Activated T-cell treated with anti-CD3 and anti-CD28 coated beads, Interleukin-2, amount 50 U/mL, for 72 hours (primary cell): ENCODE measurements at places on chromosomes 4 and X. TPM values are rescaled to one million over a fixed set of nuclear protein-coding genes. Genes with fewer than 3 reads are reported as not detected.

GLRA3 gene
- not detected for total RNA-seq

CLCN4 gene
- 0.19 TPM for total RNA-seq

- DNase-seq, result no peak
These were observed 84.5 kb downstream of the GATB start for GRCh38 chr4:151676301-151676700.

- DNase-seq, result peak; percentile 64
These were observed 104.9 kb upstream of the PSAPL1 start for GRCh38 chr4:7539659-7540058.

ETDB gene
- not detected for total RNA-seq

GRCh38 chrX:38044701-38045100, 38.3 kb downstream of the SYTL5 start:
- no peak for DNase-seq

ACE2 gene
- total RNA-seq, result 0.16 TPM

DNA sequence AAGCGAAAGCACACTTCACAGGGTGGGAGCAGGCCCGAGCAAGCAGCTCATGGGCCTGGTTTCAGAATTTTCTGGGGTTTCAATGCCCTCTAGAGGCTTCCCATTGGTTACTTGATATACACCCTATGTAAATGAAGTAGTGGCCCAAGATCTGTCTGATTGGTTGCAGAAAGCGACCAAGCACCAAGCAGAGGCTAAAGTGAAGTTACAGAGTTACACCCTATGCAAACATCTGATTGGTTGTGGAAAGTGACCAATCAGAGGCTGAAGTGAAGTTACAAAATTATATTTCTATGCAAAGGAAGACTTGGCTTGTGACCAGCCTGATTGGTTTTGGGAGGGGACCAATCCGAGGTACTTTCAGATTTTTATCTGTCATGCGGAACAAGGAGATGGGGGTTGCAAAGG, 8.2 kb downstream of the FHIP1A start:
- no peak for DNase-seq

DNA sequence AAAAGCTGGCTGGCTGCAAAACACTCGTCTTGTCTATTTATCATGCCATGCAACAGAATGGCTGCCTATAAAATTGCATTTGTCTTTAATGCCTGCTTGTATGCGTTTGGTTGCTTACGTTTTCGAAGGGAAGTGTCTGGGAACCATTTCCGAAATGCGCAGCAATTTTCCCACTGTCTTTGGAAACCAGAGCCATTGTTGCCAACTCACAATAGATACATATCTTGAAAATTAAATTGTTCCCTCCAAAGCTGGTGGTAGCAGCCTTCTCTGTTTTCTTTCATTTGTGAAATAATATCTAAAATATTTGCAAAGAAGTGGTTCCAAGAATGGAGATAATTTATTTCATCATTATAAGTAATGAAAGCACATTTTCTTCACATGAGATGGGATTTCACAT, 53.4 kb downstream of the MAMLD1 start:
- no peak for DNase-seq

- peak; percentile 53 for DNase-seq
These were observed 8.1 kb downstream of the SH3BP2 start for GRCh38 chr4:2800691-2801596.

GRCh38 chrX:99301990-99302389, 1108.1 kb downstream of the PCDH19 start:
- DNase-seq, result no peak

GRCh38 chrX:13248867-13249486, 70.9 kb downstream of the ATXN3L start:
- DNase-seq, result no peak

ERAS gene
- 0.31 TPM for total RNA-seq

DNA sequence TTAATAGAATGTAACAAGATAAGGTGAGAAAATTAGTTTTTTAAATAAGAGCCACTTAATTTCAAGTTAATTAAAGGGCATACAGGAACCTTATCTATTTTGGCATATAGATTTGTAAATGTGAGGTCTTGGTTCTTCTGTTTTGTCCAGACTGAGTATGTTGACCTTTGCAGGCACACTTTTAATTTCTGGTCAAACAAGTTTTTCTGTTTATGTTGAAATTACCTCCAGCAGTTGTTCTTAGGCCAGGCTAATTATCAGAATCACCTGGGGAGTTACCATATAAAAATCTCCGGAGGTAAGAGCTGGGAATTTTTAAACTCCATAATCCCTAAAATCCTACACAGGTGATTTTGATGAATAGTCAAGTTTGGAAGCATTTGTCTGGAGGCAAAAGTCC, 227.4 kb upstream of the ANKRD50 start:
- DNase-seq, result no peak

GRCh38 chr4:78610546-78611214, 59.1 kb downstream of the ANXA3 start:
- DNase-seq, result no peak

- no peak for DNase-seq
These were observed 85.9 kb downstream of the MAOA start for GRCh38 chrX:43741843-43742573.

GRCh38 chr4:150321113-150321512, 242.9 kb downstream of the DCLK2 start:
- no peak for DNase-seq

KLB gene
- total RNA-seq, result not detected

DNA sequence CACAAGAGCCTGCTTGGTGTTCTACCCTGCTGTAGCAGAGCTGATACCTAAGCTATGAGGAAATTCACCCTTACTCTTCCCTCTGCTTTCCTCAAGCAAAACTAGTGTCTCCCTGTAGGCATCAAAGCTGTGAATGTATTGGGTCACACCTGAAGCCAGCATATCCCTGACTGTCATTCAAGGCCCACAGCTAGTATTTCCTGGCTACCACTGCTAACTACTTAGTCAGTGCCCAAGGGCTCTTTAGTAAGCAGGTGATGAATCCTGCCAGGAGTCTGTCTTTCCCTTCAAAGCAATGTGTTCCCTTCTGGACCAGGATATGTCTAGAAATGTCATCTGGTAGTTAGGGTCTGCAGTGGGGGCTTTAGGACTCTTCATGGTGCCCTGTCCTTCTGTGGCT, 125.7 kb downstream of the RPA4 start:
- no peak for DNase-seq

GRCh38 chrX:99782516-99783040, 627.5 kb downstream of the PCDH19 start:
- DNase-seq, result no peak

- no peak for DNase-seq
These were observed 94.9 kb downstream of the HDAC8 start for GRCh38 chrX:72477781-72478181.

- DNase-seq, result no peak
These were observed 650.7 kb upstream of the GALNTL6 start for GRCh38 chr4:171162478-171162877.

DNA sequence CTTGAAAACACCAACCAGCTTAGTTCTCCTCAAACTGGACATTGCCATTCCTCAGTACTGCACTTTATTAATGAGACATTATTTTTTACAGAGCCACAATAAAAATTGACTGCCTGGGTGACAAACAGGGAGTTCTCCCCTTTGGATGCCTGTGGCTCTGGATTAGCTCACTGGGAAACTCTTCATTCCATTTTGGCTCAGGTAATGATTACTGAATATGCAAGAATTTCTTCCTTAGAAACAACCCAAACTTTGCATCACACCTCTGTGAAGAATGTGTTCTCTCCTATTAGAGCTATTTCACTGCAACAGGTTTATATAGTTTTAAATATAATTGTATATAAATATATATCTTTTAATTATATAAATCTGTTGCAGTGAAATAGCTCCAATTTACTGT, 2065.8 kb downstream of the ARAP2 start:
- DNase-seq, result no peak

NDST3 gene
- not detected for total RNA-seq

GRCh38 chr4:99154658-99155342, 10.7 kb upstream of the ADH4 start:
- DNase-seq, result no peak

- no peak for DNase-seq
These were observed 819.3 kb upstream of the FRG1 start for GRCh38 chr4:189121336-189121735.

- DNase-seq, result peak; percentile 7
These were observed 137.7 kb upstream of the ZIC3 start for GRCh38 chrX:137428221-137428661.

FAM47A gene
- total RNA-seq, result not detected

DNA sequence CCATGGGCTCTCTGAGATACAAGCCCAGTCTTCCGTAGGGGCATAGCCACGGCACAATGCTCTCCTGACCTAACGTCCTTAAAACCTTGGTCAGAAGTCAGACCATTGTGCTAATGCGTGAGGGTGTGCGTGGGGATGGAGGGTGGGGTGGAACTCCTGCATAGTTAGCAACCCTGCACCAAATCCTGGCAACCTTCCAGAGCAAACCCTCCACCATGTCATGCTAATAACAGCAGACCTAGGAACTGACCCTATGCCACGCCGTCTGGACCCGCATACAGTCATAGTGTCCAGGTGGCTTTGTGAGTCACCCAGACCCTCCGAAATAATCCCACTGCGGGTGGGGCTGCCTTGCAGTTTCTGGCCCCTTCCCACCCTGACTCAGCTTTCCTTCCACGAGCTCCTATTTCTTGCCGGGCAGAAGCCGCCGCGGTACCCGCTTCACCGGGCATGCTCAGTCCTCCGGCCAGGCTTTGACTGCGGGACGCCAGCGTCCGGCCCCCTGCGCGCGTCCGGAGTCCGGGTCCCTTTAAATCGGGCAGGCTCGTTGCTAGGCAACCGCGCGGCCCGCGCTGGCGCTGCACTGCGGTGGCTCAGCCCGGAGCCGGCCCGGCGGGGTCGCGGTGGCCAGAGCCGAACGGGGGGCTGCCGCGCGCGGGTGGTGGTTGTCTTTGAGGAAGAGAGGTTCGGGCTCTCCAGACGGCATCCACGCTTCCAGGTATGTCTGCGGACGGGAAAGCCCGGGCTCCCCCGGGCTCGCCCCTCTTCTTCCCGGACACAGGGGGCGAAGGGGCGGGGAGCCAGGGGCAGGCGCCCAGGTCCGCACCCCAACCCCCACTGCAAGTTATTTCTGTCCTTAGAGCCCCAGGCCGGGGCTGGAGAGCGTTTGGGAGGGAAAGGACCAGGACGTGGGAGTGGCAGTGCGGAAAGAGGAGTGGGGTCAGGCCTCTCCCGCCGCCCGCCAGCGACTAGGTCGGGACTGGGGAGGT, at the start of gene CCDC160:
CCDC160 (plus strand) TSS at position 557 of the 989 bp plus-strand sequence. CDS start 7,619 bp downstream, outside the sequence.
- peak; percentile 19 for DNase-seq

- DNase-seq, result no peak
These were observed 18.8 kb downstream of the IL3RA start for GRCh38 chrX:1355131-1356046.

STIM2 gene
- total RNA-seq, result 47.0 TPM

DNA sequence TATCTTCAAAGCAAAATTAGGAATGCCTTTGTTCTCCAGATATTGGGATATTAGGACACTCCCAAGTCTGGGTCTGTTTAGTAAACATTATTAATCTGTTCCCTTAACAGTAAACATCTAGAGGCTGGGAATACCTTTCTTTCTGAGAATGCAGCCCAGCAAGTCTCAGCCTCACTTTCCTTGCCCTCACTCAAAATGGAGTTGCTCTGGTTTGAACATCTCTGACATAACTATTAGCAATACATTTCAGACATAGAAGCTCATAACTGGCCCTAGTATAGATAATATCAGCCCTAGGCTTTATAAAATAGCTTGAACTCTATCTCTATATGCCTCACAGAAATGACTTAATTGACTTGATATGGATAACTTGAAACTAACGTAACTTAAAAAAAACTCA, 299.8 kb downstream of the SPATA18 start:
- DNase-seq, result no peak

HDAC6 gene
- 143 TPM for total RNA-seq

DNA sequence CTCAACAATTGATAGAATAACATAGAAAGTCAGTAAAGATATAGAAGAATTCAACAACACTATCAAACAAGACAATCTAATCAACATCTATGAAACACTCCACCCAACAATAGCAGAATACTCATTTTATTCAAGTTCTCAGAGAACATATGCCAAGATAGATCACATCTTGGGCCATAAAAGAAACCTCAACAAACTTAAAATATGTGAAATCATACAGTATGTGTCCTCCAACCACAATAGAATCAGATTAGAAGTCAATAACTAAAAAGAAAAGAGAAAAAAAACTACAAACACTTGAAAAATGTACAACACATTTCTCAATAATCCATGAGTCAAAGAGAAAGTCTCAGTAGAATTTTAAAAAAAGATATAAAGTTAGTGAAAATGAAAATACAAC, 78.6 kb upstream of the LDB2 start:
- no peak for DNase-seq

DNA sequence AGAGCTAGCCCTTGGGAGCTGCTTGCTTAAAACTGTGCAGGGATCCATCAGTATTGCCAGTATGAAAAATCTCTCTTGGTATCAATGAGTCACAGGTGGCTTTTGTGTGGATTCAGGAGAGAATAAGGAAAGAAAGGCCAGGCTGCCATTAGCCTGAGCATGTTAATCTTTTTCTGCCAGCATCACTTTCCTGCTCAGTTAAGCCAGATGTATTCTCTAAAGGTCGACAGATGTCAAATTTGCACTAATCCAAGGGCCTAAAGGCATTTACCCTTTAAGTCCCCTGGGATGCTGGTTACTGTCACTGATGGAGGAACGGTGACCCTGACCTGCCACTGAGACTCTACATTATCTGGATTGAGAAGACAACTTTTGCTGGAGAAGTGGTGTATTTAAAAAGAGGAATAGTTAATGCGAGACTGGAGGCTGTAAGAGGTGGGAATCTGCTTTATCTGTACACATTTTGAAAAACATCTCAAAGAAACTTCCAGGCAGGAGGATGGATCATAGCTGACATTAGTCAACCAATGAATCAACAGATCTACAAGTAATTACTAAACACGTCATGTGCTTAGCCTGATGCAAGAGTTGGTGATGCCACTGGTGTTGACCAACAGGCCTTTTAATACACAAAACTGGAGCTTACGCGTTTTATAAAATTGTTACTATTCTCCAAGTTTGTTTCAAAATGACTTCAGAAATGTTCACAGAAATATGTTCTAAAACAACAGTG, 241.4 kb upstream of the ANXA3 start:
- no peak for DNase-seq

GRCh38 chr4:8356856-8357255, 83.7 kb downstream of the ACOX3 start:
- no peak for DNase-seq

LRRC66 gene
- 0.77 TPM for total RNA-seq
